ENCODE measurements at places on chromosomes 12 and 14.

- no peak for DNase-seq
Measured at GRCh38 chr14:87994974-87995373, 2.0 kb upstream of the GALC start.

DNA sequence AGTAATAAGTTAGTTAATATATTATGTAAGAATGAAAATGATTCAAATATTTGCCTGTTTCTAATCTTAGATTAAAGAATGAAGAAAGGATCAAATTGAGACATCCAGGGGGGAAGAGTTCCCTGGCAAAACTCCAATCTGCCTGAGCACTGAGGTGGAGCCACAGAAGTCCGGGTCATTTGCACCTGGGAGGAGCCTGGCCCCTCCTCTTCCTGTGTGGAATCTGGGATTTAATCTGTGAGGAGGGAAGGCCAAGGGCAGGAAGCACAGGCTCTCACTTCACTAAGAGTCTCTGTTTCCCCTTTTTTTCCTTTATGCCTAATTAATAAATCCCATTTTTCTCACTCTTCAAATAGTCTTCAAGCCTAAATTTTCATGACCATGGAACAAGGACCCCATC is 599.5 kb downstream of the FLRT2 start:
- no peak for DNase-seq

DNA sequence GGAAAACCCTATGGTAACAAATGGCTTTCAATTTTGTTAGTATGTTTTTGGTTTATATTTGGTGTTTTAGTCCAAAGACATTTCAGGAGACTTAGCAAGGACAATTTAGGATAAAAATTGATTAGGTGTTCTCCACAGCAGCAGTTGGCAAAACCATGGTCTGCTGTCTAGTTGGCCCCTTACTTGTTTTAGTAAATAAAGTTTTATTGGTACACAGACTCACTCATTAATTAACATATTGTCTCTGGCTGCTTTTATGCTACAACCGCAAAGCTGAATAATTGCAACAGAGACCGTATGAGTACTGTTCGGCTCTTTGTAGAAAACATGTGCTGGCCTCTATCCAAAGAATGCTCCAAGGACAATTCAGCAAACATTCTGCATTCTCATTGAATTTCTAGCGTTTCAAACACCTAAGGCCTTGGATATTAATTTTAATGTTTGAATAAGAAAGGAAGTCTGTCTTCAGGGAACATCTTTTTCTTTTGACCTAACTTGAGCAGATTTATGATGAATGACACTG is 77.7 kb downstream of the CCDC92 start:
- no peak for DNase-seq

GRCh38 chr12:58916161-58916621 is 4.1 kb downstream of the LRIG3 start:
- no peak for DNase-seq

GRCh38 chr12:6779708-6780432 is 7.5 kb downstream of the LAG3 start:
- no peak for DNase-seq

DNA sequence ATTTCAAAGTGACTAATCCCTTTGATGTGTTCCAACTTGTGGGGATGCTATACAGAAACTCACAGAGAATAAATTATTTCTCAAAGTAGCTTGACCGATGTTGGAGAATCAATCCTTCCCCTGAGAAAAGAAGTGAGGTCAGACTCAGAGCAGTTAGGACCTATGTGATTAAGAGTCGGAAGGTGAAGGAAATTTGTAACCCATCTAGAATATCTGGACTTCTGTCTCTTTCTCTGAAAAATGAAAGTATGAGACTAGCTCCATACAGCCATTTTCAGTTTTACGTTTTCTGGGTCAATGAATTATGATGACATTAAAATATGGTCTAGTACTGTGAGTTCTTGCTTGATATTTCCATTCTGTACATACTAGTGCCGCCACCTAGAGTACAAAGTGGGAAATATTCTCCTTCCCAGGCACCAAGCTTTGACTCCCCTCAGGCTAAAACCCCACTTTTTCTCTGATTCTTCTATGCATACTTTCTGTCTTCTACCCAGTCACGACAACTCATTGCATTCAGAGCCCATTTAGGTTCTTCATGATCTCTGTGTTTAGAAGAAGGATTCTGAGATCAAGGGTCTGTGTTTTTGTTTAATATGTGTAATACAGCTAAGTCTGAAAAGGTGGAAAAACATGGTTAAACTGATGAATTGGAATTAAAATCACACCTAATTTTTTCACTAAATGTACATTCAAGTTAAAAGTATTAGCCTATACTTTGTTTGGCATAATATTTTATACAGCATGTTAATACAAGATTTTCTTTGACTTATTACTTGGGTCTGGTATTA is 6.9 kb upstream of the NTS start:
- DNase-seq, result no peak

DNA sequence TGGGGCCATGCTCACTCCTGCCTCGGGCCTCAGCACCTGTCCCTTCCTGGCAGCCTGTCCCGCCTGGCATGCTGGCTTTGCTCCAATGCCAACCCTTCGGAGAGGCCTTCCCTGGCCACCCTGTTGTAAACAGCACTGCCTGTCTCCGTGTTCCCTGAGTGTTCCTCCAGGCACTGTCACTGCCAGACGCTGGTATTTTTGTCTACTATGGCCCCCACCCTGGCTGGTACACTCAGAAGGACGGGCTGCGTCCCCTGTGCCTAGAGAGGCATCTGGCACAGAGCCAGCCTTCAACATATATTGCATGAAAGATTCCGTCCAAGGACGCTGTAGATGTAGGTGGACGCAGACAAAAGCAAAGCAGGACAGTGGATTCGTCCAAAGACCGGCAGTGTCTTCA is 2.7 kb upstream of the ASPG start:
- no peak for DNase-seq

GRCh38 chr12:123021688-123022604 is 41.5 kb downstream of the ARL6IP4 start:
- no peak for DNase-seq

DNA sequence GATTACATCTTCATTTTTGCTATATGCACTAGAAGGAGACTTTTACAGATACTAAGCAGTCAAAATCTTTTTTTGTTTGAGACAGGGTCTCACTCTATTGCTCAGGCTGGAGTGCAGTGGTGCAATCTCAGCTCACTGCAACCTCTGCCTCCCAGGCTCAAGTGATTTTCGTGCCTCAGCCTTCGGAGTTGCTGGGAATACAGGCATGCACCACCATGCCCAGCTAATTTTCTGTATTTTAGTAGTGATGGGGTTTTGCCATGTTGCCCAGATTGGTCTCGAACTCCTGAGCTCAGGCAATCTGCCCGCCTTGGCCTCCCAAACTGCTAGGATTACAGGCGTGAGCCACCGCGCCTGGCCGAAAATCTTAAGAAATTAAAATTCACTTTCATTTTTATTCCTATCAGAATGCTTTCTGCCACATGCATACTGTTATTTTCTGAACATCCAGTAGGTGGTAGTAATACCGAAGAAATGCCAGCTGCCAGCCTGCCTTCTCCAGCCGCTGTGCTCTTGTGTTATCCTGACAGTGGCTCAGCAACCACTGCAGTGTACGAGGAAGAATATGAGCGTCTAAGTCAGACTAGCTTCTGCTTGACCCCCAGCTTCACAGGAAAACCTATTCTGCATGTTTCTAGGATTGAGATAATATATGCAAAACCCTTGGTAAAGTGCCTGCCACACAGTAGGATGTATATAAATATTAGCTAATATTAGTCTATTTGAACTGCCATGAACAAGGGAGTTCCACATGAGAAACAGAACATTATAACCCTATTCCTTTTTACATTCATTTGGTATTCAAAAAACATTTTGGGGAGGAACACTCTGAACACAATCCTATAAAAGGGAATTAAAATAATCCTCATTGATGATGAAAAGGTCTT is 54.2 kb downstream of the RPAP3 start:
- no peak for DNase-seq

DNA sequence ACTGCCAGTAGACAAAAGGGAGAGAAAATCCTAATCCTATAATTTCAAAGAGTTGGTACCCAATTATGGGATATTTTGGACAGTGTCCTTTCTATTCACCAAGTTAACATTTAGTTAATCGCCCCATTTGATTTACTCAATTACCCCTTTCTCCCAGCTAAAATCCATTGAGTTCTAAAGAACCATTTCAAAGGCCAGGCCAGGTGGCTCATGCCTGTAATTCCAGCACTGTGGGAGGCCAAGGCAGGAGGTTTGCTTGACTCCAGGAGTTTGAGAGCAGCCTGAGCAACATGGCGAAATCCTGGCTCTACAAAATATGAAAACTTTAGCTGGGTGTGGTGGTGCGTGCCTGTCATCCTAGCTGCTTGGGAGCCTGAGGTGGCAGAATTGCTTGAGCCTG is 5.5 kb upstream of the GPR19 start:
- DNase-seq, result no peak

- no peak for DNase-seq
Measured at GRCh38 chr14:26281280-26281998, 316.4 kb downstream of the NOVA1 start.
